ENCODE measurements at places on chromosomes 5 and 9.

GRCh38 chr9:89154651-89155336 lies 23.8 kb downstream of the SHC3 start:
- peak; percentile 88 for DNase-seq

DNA sequence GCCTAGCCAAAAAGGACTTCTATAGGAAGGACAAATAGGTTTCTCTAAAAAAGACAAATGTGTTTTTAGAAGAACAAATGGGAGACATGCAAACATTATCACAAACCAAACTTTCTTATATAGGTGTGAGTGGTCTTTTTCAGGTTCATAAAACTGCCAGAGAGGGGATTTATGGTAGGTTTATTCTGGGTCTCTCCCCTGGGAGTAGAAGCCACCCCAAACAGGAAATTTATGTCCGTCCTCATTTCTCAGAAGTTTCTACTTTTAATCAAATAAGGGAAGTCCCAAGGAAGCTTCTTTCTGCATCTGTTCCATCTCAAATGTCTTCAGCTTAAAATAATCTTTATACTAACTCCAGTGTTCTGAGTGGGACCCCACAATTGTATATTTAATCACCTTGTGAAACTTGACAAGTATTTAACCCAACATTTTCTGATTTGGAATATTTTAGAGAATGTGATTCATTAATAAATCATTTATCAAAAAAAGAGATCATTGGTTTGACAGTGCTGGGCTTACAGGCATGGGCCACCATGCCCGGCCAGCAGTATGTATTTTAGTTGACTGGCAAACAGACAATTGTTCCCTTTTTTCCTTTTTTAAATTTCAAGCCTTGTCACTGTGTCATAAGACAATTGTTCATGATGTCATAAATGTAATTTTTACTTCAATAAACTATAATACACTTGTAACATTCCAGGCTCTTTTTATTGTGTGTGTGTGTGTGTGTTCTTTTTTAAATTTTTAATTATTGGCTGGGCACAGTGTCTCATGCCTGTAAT lies 44.6 kb upstream of the GLDC start:
- DNase-seq = no peak

- no peak for DNase-seq
Observed at GRCh38 chr9:121499177-121499426, 542 bp downstream of the GGTA1 start.

DNA sequence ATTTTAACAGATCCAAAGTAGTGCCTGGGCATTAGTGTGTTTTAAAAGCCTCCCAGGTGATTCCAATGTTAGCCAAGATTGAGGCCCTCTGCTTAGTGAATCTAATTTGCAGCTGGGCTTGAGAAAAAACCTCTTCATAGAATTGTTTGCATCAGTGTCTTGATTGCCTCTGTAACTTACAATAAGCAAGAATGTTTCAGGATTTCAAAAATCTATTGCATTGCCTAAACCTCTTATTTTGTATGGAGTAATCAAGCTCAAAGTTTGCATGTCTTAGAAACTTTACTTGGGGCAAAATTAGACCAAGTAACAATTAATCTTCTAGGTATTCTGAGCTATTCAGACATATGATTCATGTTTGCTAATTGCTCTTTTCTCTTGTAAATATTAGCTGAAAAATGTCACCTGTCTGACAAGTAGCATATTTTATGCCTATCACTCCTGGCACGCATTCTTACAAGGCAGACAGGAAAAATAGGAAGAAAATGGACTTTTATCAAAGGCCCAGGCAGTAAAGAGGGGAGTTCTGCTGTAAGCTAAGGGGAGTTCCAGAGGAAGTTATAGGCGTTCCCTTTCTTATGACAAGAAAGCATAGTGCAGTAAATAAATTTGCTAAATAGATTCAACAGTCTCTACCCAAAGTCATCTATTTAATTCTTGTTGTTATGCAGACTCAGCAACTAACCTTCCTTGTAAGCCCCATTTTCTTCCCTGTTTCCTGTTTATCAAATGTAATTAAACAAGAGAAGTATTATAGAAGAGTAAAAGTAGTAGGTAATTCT lies 21.0 kb downstream of the PDCD1LG2 start:
- DNase-seq = no peak

GRCh38 chr5:57987552-57987951 lies 472.3 kb downstream of the PLK2 start:
- no peak for DNase-seq

- DNase-seq = no peak
Observed at GRCh38 chr5:141632650-141633049, 4.0 kb downstream of the HDAC3 start.

- no peak for DNase-seq
Observed at GRCh38 chr5:135971701-135972100, 16.9 kb upstream of the LECT2 start.

GRCh38 chr5:135880278-135880677 lies 15.4 kb downstream of the IL9 start:
- no peak for DNase-seq

DNA sequence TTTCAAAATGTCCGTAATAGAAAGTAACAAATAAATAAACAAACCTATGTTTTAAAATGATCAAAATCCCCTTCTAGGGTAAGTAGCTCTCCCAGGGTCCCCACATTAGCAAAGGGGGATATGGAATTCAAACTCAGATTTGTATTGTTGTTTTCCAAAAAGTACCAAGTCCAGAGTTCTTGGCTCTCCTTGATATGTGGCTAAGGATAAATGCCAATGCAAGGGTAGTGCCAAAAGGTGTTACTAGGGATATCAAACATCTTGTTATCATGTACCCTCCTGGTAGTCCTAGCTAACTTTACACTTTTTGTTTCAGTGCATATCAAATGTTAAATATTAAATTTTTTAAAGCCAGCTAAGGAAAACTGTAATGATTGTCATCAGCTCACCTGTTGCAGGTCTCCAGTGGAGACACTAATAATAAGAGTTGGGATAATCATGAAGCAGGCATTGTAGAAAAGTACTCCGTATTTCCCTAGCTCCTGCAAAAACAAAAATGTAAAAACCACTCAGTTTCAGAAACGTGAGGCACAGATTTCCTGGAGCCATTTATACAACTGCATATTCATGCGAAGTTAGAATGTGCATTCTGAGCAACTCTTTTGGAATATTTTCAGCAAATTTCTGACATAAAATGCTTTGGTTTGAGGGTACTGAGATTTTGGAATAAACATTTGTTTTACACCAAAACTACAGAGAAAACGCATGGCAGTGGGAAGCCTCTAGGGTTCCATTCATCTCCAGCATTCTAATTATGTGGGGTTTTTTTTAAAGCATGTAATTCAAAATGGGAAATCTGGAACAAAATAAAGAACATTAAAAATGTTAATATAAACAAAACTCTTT lies 39.8 kb downstream of the SLC35D2 start:
- no peak for DNase-seq

- no peak for DNase-seq
Observed at GRCh38 chr9:33109850-33110595, 33.5 kb upstream of the SMU1 start.

DNA sequence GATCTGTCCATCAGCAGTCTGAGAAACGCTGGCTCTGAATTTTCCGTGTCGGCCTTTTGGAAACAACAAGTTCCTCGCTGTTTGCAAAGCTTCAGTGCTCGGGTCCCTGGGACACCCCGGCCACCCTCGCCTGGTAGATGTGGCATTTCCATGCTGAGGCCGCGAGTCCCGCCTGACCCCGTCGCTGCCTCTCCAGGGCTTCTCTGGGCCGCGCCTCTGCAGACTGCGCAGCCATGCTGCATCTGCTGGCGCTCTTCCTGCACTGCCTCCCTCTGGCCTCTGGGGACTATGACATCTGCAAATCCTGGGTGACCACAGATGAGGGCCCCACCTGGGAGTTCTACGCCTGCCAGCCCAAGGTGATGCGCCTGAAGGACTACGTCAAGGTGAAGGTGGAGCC lies 4.7 kb downstream of the NTNG2 start:
- no peak for DNase-seq

GRCh38 chr9:120913647-120914264 lies 12.8 kb downstream of the TRAF1 start:
- DNase-seq = no peak

- no peak for DNase-seq
Observed at GRCh38 chr9:126328407-126328806, 1.8 kb downstream of the MVB12B start.

DNA sequence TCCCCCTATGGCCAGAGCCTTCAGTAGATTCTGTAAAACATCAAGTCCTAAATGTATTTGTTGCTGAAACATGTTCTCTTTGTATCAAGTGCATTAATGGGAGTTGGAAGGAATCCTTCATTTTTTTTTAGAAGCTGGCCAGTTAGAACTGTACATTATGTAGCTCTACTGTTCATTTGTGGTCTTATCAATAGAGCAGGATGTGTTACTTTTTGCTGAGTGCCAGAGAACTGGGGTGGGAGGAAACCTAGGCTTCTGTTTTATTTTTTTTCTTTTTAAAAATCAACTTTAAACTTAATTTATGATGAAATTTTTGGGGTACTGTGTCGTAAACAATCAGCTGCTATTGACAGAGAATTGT lies 5.1 kb downstream of the PIP5K1B start:
- DNase-seq = no peak

- no peak for DNase-seq
Observed at GRCh38 chr5:128671943-128672342, 133.9 kb upstream of the FBN2 start.

DNA sequence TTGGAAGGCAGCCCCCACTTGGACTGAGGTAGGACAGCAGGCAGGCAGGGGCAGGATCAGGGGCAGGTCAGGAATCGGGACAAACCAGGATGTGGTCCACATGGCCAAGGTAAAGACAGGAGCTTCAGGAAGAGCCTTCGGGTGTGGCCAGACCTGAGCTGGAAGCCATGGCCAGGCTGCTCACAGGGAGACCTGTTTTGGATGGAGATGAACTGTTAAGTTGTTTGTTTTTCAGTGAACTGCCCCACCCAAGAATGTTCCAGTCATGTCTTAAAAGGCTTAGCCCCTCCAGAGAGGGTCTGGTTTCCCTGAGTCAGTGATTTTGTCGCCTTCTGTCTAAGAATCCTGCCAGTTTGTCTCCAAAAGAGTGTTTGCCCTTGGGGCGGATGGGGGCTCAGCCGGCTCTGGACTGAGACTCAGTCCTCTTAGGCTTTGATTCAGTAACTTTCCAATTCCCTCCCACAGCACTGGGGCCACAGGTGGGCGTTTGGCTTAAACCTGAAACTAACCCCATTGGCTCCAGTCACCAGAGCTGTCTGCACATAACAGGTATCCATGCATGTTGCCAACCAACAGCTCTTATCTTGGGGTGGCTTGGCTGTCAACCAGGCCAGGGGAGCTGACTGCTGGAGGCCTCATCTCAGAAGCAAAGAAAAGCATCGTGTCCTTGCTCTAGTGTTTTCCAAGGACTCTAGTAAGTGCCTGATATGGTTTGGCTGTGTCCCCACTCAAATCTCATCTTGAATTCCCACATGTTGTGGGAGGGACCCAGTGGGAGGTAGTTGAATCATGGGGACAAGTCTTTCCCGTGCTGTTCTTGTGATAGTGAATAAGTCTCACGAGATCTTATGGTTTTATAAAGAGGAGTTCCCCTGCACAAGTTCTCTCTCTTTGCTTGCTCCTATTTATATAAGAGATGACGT lies 11.3 kb upstream of the ANKH start:
- DNase-seq = no peak

- DNase-seq = peak; percentile 55
Observed at GRCh38 chr9:99140685-99141314, 35.9 kb downstream of the TGFBR1 start.

DNA sequence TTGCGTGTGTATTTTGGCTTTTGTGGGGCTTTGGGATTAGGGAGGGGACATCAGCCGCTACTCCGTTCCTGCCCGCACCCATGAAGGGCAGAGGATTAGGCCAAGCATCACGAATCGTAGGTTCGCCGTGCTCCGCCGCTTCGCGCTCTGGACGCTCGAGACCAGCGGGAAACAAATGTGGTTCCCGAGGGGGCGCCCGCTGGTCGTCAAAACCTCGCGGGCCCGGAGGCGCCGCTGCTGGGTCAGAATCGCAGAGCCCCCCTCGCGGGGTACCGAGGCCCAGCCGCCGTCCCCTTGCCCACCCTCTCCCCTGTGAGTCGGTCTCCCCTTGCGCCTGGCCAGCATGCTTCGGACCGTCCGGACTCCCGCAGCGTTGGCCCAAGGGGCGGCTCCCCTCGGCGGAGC lies 2.3 kb upstream of the PAX5 start:
- DNase-seq = no peak

- no peak for DNase-seq
Observed at GRCh38 chr5:124670722-124671184, 75.7 kb downstream of the ZNF608 start.

- no peak for DNase-seq
Observed at GRCh38 chr9:105742088-105742487, 47.7 kb downstream of the TMEM38B start.

DNA sequence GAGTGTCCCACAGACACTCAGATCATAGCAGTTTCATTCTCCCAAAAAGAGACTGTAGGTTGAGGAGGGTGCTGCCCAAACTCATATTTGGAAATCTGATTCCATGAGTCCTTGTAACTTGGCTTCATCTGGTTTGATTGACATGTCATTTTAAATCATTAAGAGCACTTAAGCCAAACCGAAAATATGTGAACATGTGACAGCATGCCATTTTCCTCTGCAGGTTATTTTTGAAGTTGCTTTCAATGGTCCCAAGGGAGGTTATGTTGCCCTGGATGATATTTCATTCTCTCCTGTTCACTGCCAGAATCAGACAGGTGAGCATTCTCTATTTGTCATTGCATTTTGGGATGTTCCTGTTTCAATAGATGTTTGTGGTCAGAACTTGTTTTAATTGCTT lies 87.6 kb downstream of the MAMDC2 start:
- DNase-seq = no peak

GRCh38 chr9:4774209-4774608 lies 18.5 kb upstream of the RCL1 start:
- no peak for DNase-seq

GRCh38 chr5:172605466-172605865 lies 35.6 kb upstream of the NEURL1B start:
- no peak for DNase-seq

- DNase-seq = no peak
Observed at GRCh38 chr5:37846786-37847310, 7.0 kb upstream of the GDNF start.

DNA sequence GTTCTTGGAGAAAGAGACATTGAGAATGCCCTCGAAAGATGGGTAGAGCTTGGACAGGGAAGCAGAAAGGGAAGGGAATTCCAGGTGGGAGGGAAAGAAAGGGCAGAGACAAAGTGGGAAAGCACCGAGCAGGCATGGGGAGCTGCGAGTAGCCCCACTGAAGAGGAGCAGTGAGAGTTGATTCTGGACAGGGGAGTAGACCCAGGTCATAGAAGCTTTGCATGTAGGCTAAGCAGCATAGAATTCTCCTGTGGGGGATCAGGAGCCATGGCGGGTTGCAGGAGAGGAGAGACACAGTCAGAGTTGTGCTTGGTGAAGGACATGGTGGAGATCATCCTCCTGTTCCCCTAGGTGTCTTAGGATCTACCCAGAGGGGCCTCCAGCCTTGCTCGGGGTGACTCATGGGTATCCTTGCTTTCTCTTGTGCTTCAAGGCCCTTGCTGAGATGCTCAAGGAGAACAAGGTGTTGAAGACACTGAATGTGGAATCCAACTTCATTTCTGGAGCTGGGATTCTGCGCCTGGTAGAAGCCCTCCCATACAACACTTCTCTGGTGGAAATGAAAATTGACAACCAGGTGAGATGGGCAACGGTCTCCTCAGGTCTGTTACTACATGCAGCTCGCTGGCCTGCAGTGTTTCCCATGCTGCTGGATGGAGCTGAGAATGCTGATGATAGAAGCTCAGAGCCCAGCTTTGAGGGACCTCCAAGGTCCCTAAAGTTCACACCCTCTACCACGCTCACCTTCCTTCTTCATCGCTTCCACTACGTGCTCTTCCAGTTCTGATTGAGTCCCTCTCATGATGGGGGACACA lies 64.5 kb downstream of the TSTD2 start:
- no peak for DNase-seq

- DNase-seq = peak; percentile 95
Observed at GRCh38 chr5:143008809-143009521, 238.8 kb downstream of the ARHGAP26 start.

All from astrocyte of the spinal cord (primary cell).